ENCODE measurements at places on chromosomes 6 and 20.

GRCh38 chr6:88705601-88706000 is 257.8 kb downstream of the RNGTT start:
- no peak for DNase-seq

DNA sequence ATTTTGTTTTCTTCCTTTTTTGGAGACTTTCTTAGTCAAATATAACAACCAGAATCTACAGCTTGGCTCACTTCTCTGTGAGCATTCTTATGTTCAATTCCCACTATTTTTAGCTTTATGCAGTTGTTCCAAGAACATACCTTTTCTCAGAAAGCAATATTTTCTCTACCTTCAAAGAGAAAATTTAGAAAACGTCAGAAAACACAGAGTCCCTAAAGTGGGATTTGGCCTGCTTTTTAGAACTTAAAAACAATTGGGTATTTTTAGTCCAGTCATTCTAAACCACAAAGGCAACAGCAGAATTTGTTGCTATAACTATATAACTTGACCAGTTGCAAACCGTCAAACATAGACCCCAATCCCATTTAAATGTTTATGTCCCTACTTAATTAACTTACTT is 133.1 kb downstream of the MOXD1 start:
- no peak for DNase-seq

DNA sequence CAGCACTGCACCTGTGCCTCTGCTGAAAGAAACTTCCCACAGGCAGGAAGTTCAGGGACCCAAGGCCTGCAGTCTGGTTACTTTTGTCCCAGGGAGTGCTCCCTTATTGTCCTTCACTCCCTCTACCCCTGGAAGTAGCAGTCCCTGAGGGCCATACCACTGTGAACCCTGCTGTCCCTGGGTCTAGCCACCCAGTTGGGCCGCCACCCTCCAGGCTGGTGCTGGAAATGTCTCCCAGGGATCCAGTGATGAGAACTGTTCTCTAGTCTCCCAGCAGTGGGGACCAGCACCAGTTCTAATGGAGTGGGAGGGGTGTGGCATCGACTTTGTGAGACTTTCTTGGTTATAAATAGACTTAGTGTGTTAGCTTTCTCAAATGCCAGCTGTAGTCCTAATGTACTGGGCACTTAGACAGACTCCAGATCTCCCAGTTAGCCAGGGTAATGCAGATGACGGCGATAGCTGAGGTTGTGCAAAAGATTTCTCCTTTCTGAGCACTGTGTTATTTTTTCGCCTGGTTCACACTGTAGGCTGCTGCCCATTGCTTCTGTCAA is 462.5 kb downstream of the CDH26 start:
- no peak for DNase-seq

DNA sequence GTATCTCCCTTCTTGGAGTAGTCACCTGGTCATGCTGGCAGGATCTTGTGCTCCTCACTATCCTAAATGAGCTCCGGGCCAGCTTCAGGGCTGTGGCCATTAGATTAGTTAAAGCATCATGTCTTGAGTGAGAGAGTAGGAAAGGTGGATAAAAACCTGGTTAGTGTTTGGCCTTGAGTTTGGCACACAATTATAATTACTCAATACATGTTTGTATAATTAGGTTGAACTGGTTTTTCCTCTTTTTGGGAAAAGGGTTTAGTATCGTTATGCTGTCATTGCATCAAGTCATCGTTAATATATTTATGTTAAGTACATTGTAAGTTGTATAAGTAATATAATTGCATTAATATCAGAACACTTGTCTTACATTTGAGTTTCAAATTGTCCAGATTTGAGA is 126.3 kb downstream of the CDKAL1 start:
- DNase-seq = no peak

GRCh38 chr6:89270951-89271721 is 44.0 kb downstream of the GABRR2 start:
- no peak for DNase-seq

All from cortex of kidney (tissue), 1 donor.